Breast epithelium (tissue), 4 donors: ENCODE measurements at places on chromosomes 12 and 14.

- DNase-seq: peak; percentile 72
These were observed 156.8 kb upstream of the TMEM260 start for GRCh38 chr14:56422703-56423213.

GRCh38 chr14:75565056-75565455 lies 13.4 kb upstream of the FLVCR2 start:
- no peak for DNase-seq

- DNase-seq: no peak
These were observed 204.7 kb downstream of the EPS8 start for GRCh38 chr12:15584366-15585041.

DNA sequence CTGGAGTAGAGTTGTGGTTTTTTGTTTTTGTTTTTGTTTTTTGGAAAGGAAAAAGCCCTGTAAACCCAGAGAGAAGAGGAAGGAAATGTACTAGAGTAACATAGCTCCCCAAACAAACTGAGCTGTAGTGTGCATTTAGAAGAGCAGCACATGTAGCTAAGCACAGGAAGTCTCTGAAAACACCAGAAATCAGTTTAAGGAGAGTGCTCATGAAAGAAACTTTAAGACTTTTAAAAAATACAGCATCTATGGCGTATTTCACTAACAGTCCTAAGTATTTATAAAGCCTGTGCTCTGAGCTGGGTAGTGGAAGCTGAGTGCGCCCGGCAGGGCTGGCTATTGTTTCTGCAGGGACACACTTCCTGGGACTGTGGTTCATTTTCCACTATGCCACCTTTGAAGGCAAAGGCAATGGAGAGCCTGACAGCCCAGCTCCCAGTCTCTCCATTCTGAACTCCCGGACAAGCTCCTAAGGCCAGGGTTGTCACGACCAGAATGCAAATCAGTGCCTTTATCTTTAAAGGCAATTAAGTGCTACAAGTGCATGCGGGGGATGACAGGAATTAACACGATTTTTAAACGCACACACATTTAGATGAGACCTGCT lies 45.4 kb downstream of the NIN start:
- no peak for DNase-seq

- no peak for DNase-seq
These were observed 9.6 kb upstream of the GPR84 start for GRCh38 chr12:54373649-54374561.

DNA sequence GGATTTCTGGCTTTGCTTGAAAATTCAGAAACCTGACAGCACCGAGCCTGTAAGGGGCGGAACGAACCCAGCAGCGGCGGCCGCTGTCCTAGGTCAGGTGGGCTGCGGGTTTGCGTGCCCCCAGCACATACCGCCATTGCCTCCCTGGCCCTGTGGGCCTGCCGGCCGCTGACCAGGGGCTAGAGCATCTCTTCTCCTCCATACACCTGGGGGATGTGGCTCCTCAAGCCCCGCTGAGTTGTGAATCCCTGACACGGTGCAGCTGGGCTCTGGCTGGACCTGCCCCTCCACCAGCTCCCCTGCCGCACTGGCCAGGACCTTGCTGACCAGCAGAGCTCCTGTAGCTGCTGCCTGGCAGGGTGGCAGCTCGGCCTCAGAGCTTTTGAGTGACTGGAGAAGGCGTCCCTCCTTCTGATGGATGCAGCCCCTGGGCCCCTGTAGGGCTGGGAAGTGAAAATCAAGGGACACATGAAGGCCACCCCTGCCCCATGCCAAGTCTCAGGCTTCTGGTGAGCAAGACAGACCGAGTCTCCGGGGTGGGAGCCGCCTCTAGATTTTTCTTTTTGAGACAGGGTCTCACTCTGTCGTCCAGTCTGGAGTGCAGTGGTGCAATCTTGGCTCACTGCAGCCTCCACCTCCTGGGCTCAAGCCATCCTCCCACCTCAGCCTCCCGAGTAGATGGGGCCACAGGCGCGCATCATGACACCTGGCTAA lies 184.9 kb upstream of the SFSWAP start:
- no peak for DNase-seq

GRCh38 chr12:118102070-118102469 lies 1.7 kb downstream of the VSIG10 start:
- DNase-seq: no peak

DNA sequence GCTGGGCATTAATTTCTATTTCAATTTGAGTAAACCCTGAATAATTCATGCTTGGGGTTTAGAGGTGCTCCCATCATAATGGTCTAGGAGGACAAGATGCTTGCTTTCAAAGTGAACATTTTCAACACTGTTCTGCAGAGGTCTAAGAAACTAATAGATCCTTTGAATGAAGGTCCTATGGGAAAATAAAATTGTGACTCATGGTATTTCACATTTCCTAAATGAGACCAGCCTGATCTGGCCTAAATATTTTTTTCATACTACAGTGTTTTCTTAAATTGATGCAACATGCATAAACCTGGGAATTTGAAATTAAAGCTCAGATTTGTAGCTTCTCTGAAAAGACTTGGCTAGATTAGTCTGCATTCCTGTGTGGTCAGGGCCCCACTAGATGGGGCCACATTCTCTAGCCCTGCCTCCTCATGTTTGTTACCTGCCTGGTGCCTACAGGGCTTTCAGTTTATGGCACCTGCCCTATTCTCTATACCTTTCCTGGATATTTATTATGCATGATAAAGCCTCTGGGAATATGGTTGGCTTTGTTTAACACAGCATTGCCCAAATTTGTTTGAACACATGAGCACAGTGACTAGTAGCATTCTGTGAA lies 112.7 kb downstream of the METTL25 start:
- no peak for DNase-seq

DNA sequence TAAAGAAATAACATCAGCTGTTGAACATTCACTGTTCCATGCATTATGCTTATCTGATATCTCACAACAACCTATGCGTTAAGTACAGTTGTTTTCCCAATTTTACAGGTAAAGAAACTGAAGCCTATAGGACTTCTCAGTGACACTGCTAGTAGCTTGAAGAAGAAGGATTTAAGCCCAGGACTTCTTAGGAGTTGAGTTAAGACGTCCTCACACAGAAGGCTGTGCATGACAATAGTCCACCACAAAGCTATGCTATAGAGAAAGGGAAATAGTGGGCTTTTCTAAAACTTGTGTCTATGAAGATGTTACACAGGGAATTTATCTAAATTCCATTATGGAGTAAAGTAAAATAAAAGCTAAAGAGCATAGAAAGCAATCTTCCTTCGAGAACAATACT lies 120.5 kb upstream of the RASSF8 start:
- no peak for DNase-seq

- no peak for DNase-seq
These were observed 35.8 kb downstream of the TIMELESS start for GRCh38 chr12:56413392-56413791.

DNA sequence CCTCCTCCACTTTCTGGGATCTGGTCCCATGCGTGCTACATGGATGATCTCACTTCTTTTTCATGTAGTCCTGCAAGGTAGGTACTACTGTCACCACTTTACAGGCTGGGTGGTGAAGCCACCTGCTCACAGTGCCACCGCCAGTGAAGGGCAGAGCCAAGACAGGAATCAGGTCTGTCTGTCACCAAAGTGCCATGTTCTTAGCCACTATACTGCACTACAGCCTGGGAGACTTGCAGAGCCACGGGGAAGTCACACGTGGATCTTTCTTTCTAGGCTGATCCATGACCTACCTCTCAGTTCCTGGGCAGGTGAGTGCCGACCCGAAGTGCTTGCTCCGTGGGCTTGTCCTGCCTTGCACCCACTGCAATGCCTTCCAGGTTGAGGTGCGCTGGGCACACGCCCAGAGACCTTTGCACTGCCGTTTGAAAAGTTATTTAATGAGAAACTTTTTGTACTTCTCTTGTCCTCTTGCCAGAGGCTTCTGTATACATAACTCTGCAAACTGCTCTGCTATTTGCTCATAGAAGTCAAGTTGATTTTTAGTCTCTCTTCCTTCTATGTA lies 19.7 kb upstream of the CLMN start:
- DNase-seq: peak; percentile 44

DNA sequence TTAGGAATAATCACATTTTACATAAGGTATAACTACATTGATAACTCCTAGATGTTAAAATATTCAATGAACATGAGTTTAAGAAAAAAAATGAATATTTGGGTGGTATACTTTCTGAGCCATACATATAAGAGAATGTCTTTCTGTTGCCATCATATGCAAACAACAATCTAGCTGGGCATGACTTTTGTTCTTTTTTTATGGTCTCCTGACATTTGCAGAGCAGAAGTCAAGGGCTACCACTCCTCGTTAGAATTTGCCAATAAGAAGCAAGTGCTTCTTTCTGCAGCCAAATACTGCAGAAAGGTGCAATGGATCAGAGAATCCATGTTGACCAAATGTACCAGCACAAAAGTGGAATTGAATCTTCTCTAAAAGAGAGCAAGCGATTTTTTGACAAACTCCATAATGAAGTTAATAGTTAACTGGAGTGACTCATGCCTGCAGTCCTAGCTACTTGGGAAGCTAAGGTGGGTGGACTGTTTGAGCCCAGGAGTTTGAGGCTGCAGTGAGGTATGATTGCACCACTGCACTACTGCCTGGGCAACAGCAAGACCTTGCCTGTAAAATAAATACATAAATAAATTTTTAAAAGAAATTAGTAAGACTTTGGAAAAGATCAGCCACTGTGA lies 25.5 kb upstream of the CCDC91 start:
- DNase-seq: no peak

DNA sequence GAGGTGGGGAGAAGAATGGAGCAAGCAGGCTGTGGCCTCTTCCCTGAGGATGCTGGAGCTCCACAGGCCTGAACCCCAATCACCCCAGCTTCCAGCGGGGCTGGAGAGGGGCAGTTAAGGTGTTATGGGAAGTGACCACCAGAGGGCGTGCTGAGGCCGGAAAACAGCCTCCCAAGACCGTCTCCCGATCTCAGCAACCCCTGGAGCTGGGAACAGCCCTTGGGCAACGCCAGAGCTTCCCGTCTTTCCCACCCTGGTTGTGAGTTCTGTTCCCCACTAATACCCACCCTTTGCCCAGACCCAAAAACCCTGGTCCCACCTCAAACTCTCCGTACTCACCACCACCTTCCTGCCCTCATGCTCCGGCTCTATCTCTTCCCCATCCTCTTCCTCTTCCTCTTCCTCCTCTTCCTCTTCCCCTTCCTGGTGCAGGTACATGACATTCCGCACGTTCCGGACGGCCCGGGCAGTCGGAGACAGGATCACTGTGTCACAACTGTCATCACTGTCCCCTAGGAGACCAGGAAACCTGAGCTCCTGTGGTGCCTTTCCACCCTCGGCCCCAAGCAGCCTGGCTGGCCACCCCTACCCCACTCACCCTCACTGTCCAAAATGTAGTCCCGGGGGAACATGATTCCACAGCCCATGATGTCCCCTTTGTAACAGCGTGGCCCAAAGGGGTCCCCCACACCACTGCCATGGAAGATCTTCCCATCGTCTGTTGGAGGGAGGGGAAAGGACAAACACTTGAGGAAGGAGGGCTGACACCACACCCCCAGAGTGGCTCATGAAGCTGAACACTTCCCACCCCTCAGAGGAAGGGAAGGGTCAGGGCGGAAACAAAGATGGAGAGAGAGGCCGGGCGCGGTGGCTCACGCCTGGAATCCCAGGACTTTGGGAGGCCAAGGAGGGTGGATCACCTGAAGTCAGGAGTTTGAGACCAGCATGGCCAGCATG lies 12.9 kb downstream of the SPRYD3 start:
- peak; percentile 78 for DNase-seq

- no peak for DNase-seq
These were observed 780.2 kb upstream of the SEL1L start for GRCh38 chr14:82313889-82314288.

- DNase-seq: no peak
These were observed 137.3 kb downstream of the C12orf75 start for GRCh38 chr12:105467710-105468366.

- no peak for DNase-seq
These were observed 112.1 kb downstream of the TTC7B start for GRCh38 chr14:90703841-90704737.

GRCh38 chr14:91957876-91958313 lies 10.4 kb upstream of the FBLN5 start:
- no peak for DNase-seq

DNA sequence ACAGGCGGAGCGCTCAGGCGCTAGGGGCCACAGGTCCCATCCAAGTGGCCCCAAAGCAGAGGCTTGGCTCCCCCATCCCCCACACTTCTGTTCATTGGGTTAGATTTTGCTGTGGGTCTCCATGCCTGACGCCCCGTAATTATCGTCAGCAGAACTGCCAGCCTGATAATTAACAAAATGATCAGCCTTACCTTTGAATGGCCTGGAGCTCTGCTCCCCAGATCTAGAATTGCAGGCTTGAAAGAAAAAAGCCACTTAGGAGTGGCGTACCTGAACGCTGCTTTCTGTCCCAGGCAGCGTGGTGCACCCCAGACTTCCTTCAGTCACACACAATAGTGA lies 28.7 kb upstream of the LRP1-AS start:
- no peak for DNase-seq

DNA sequence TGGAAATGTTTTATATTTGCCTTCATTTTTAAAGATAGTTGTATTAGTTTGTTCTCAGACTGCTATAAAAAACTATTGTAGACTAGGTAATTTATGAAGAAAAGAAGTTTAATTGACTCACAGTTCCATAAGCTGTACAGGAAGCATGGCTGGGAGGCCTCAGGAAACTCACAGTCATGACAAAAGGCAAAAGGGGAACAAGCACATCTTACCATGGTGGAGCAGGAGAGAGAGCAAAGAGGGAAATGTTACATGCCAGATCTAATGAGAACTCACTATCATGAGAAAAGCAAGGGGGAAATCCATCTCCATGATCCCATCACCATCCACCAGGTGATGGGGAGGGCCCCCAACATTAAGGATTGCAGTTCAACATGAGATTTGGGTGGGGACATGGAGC lies 35.5 kb upstream of the UNC79 start:
- DNase-seq: no peak

GRCh38 chr12:120914794-120915193 lies 10.6 kb upstream of the SPPL3 start:
- DNase-seq: no peak

DNA sequence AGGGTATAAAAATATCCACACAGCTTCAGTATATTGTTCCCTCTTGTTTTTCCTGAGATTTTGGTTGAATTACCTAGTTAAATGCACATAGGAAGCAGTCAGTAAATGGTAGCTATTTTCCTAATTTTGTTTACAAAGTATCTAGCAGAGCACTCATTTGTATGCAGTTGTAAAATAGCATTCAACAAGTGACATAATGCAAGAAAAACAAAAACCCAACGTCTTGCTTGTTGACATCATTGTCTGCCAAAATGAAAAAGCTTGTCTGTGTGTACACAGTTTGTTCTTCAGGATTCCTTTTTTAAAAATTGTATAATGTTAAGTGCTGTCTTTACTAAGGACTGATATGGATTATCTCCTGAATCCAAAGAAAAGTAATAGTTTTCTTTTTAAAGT lies 2.7 kb downstream of the VRTN start:
- no peak for DNase-seq

- no peak for DNase-seq
These were observed 106.2 kb downstream of the IGF1 start for GRCh38 chr12:102374190-102374589.

- DNase-seq: no peak
These were observed 8.0 kb downstream of the CHGA start for GRCh38 chr14:92930737-92931602.
